ENCODE measurements at places on chromosomes 16 and 17. TPM values are rescaled to one million over a fixed set of nuclear protein-coding genes. Genes with fewer than 3 reads are reported as not detected.

DNA sequence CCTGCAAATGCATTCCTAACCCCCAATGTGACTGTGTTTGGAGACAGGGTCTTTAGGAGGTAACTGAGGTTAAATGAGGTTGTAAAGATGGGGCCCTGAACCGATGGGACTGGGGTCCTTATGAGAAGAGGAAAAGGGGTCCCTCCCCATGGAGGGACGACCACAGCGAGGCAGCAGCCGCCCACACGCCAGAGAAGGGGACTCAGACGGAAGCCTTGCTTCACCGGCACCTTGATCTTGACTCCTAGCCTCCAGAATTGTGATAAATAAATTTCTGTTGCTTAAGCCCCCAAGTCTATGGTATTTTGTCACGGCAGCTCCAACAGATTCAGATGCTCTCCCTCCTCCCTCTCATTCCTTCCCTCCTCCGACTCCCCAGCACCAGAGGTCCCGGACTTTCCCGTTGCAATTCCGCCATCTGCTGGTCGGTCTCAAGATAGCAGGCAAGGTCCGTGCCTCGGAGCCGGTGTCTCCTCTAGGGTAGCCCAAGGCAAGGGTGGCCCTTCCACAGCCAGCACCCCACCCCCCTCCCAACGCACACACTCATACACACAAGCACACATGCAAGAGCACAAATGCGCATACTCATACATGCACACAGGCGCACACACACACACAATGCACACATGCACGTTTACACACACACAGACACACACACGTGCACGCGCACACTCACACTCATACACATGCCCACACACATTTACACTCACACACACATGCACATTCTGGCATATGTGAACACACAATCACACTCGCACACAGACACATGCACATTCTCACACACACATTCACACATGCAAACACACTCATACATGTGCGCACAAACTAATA, 23.1 kb upstream of the C16orf78 start:
- H3K4me3 ChIP-seq, result no peak overlapping the region
- H3K27ac ChIP-seq, result no peak overlapping the region
- peak; percentile 52 for DNase-seq
- H3K36me3 ChIP-seq, result no peaks in the 10 kb centered on the region

The NECAB2 gene
- total RNA-seq, result not detected

DNA sequence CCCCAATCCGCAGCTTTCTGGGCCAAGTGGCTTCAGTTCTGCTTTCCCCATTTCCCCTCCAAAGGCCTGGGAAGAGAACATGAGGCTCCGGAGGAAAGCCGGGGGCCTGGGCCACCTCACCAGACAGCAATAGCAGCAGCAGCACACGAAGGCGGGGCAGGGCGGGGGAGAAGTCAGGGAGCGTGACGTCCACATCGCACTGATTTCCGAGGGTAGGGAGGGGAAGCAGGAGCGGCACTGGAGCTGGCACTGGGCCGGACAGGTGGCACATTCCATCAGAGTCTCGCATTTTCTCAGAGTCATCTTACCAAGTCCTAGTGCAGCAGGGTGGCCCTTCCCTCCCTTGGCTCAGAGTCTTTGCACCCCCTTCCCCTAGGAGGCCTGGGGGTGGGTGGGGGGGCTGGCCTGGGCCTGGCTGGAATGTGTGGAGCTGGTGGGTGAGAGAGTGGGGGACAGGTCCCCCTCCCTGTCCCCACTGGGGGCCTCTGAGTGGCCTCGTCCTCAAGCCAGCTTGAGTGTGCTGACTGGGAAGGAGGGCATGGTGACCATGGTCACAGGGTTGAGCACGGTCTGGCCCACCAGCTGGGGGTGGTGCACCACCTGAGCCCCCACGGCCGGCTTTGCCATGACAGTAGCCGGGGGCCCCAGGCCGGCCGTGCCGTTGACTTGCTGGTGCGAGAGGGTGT, 14.3 kb downstream of the MNT start:
- H3K27me3 ChIP-seq, result no peaks in the 10 kb centered on the region
- no peak overlapping the region for H3K4me3 ChIP-seq
- peak; percentile 98 for DNase-seq
- H3K36me3 ChIP-seq, result peaks cover 6% of the 10 kb centered on the region
- peak overlapping the region; percentile 92 for H3K27ac ChIP-seq
- H3K4me1 ChIP-seq, result peaks cover 44% of the 10 kb centered on the region

- no peaks in the 10 kb centered on the region for H3K27me3 ChIP-seq
- H3K4me3 ChIP-seq, result peak overlapping the region; percentile 24
- peaks cover 6% of the 10 kb centered on the region for H3K4me1 ChIP-seq
These were observed 137.0 kb upstream of the TP53TG3D start for GRCh38 chr16:32116080-32116479.

GRCh38 chr16:870856-871561, 70.5 kb upstream of the GNG13 start:
- H3K27me3 ChIP-seq, result no peaks in the 10 kb centered on the region
- no peak for DNase-seq
- peaks cover 3% of the 10 kb centered on the region for H3K36me3 ChIP-seq
- no peaks in the 10 kb centered on the region for H3K4me1 ChIP-seq

DNA sequence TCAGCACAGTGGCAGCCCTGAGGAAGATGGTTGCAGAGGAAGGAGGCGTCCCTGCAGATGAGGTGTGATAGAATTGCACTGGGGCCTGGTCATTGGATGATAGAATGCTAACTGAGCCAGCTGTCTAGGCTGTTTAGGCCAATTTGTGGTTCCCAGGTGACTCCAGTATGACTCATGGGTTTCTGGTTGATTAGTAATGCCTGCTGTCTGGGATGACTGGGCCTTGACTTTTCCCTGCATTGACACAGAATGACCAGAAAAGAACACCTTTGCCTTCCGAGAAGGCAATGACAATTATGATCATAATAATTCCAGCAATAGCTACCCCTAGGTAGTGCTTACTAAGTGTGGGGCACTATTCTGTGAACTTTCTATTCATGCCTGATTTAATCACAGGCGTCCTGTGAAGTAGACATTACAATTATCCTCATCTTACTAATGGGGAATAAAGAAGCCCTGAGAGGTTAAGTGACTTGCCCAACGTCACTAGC, 31.5 kb downstream of the USP43 start:
- no peak for DNase-seq
- H3K27ac ChIP-seq, result no peak overlapping the region
- H3K27me3 ChIP-seq, result no peaks in the 10 kb centered on the region
- peaks cover under 1% of the 10 kb centered on the region for H3K4me1 ChIP-seq
- no peak overlapping the region for H3K4me3 ChIP-seq

DNA sequence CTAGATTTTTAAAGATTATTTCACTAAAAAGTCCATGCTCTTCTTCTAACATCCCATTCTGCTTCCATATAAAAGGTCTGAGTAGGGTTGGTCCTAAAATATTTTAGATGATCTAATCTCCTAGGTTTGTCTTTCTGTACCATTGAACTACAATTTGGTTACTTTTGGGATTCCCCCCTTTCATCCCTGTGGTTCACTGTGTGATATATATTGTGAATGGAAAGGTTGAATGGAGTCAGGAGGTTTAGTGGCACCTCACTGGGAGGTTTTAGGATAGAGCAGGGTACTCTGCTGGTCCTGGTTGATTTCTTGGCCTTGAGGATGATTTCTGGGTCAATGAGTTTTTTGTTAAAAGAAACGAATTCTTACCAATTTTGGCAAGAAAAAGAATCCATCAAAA, 29.5 kb downstream of the MAP2K6 start:
- H3K27me3 ChIP-seq, result no peaks in the 10 kb centered on the region
- H3K4me3 ChIP-seq, result no peak overlapping the region
- no peak overlapping the region for H3K27ac ChIP-seq
- no peaks in the 10 kb centered on the region for H3K36me3 ChIP-seq
- no peak for DNase-seq
- peaks cover 7% of the 10 kb centered on the region for H3K4me1 ChIP-seq

- no peaks in the 10 kb centered on the region for H3K4me1 ChIP-seq
- no peak overlapping the region for H3K27ac ChIP-seq
- peaks cover 13% of the 10 kb centered on the region for H3K36me3 ChIP-seq
- DNase-seq, result no peak
These were observed 6.3 kb upstream of the CEP131 start for GRCh38 chr17:81228834-81229665.

The FOXN1 gene
- total RNA-seq, result 0.34 TPM
